Thyroid gland (tissue), 4 donors: ENCODE measurements at places on chromosomes 5 and 9. TPM values are rescaled to one million over a fixed set of nuclear protein-coding genes. Genes with fewer than 3 reads are reported as not detected.

GPX8 gene
- 38.0 TPM for total RNA-seq

SLC4A9 gene
- total RNA-seq = not detected

EGR1 gene
- total RNA-seq = 72.3 TPM

PPP2R2B gene
- 2.7 TPM for total RNA-seq

BHMT2 gene
- 80.3 TPM for total RNA-seq

C5orf58 gene
- total RNA-seq = not detected

SPTAN1 gene
- total RNA-seq = 253 TPM

PCDHGA1 gene
- 1.1 TPM for total RNA-seq

GDA gene
- total RNA-seq = not detected

HMGCS1 gene
- 33.5 TPM for total RNA-seq

LCP2 gene
- total RNA-seq = 7.3 TPM

SHROOM1 gene
- 17.3 TPM for total RNA-seq

SYNPO gene
- total RNA-seq = 13.5 TPM

FIBCD1 gene
- total RNA-seq = not detected

CYSRT1 gene
- total RNA-seq = 2.3 TPM

PTPRD gene
- 19.6 TPM for total RNA-seq

PCA3 gene
- not detected for total RNA-seq

PCDHB14 gene
- 4.2 TPM for total RNA-seq

POLR3G gene
- total RNA-seq = 1.0 TPM

GABRA1 gene
- total RNA-seq = not detected
